ENCODE measurements at places on chromosomes 3 and 15.

- no peak for DNase-seq
These were observed 1.5 kb downstream of the GPR87 start for GRCh38 chr3:151315136-151315535.

GRCh38 chr15:64891561-64891960, 20.1 kb upstream of the ANKDD1A start:
- no peak for DNase-seq

- no peak for DNase-seq
These were observed 21.2 kb upstream of the CLK3 start for GRCh38 chr15:74594455-74594854.

DNA sequence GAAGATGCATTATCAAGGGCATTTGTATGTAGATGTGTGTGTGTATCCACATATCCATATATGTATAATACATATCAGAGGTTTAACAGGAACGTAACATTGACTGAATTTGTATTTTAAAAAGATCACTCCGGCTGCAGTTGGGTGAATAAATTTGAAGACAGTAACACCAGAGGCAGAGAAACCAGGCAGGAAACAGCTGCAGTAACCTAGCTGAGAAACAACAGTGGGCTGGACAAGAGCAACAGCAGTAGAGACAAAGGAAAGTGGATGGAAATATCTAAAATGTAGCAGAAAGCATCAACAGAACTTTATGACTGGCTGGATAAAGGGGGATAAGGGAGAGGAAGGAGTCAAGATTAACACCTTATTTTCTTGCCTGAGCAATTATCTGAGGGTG, 68.3 kb upstream of the SETMAR start:
- DNase-seq: no peak

DNA sequence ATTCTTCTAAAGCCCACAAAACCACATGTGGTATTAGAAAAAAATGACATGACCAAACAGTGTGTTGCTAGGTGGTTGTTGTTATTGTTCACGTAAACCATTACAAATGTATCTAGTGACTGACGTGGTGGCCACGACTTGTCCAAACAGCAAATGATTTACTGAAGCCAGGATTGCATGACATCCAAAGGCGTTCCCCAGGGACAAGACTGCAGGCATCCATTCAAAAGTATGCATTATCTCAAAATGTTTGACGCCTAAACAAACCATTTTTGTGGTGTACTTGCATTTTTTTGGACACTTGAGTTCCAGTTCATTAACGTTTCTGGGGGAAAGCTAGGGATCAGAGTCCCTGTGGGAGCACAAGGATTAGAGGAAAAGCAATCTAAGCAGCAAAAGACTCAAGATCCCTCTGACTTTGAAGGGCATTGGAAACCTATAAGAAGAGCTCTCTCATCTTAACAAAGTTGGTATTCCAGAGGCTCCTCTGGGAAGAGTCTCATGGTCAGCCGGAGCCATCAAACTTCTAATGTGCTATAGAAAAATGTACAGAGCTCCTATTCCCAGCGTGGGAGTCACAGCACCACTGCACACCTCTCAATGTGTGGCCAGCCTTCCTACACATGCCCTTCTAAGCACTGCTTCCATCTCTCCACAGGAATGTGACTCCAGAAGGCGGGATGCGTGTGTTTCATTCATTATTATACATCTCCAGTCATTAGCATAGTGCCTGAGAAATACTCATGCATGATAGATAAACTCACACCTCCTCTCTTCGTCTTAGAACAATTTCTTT, 62.9 kb downstream of the FBN1 start:
- no peak for DNase-seq

DNA sequence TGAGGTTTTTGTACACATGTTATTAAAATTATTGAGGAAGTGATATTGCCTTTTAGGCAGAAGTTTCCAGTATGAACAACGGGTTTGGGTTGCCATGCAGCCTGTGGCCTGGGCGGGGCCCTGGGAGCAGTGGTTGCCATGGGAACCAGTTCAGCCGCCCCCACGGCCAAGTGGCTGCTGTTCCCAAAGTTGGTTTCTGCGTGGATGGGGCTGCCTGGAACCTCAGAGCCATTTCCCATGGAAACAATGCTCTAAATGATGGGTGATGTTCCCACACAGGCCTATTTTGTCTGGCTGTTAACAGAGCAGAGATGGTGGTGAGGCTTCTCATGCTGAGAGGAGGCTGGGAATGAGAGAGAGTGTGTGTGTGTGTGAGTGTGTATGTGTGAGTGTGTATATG, 19.5 kb downstream of the MRAS start:
- DNase-seq: no peak

GRCh38 chr15:44414001-44414400, 13.4 kb upstream of the CTDSPL2 start:
- no peak for DNase-seq

GRCh38 chr3:179510496-179510895, 52.2 kb upstream of the ACTL6A start:
- no peak for DNase-seq

DNA sequence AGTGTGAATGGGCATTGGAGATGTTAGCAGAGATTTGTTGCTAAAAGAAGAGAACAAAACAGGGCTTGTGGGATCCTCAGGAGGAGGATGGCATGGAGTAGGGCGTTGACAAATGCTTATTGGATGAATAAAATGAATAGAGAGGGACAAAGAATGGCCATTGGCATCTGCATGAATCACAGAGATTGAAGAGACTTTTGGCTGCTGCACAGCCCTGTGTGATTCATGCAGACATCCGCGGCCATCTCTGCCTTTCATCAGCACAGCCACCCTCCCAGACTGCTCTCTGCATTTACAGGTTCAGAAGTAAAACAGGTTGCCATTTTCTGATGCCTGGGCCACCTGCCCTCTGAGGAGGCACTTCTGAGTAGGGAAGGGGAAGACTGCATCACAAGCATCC, 397.9 kb downstream of the EPHB1 start:
- no peak for DNase-seq

GRCh38 chr3:58594117-58594516, 16.9 kb upstream of the FAM107A start:
- no peak for DNase-seq

DNA sequence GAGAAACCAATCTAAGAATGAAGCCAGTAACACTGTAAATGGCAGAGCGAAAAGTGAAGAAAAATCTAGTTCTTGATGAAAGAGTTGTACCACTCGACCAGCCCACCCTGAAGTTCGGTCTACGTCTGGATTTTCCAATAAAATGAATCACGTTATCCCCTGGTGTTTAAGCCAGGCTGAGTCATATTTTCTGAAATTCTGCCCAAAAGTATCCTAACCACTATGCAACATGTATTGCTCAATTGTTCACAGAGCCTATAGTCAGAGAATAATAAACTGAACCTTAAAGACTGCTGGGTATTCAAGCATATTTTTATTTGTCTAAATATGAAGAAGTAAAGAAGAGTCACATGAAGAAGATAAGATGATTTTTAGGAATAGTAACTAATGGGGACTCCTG, 245.7 kb downstream of the FGF12 start:
- DNase-seq: no peak

DNA sequence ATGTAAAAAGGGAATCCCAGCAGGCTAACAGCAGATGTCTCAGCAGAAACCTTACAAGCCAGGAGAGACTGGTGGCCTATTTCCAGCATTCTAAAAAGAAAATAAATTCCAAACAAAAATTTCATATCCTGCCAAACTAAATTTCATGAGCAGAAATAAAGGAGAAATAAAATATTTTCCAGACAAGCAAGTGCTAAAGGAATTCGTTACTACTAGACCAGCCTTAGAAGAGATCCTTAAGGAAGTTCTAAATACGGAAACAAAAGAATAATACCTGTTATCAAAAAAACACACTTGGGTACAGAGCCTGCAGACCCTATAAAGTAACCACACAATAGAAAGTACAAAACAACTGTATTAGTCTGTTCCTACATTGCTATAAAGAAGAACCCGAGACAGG, 41.4 kb downstream of the HDGFL3 start:
- no peak for DNase-seq
